ENCODE measurements at places on chromosomes 16 and 17. TPM values are rescaled to one million over a fixed set of nuclear protein-coding genes. Genes with fewer than 3 reads are reported as not detected.

NUDT21 gene
- 307 TPM for total RNA-seq

RDM1 gene
- total RNA-seq: 4.5 TPM

MFSD6L gene
- 0.94 TPM for total RNA-seq

KRT17 gene
- total RNA-seq: not detected

TBC1D3H gene
- not detected for total RNA-seq

ZKSCAN2 gene
- total RNA-seq: 6.4 TPM

SLC16A11 gene
- total RNA-seq: 0.37 TPM

KIF18B gene
- 47.1 TPM for total RNA-seq

Data from activated T-helper 2 cell treated with anti-CD3 and anti-CD28 coated beads, Interferon-gamma antibody, Interleukin-2, Interleukin-4, amounts not matched to agents 10 μg/mL and 5 μg/mL and 100 μg/mL, durations not matched to agents 14 hours and 24 hours and 36 hours (primary cell).